Tracheal epithelial cell (primary cell): ENCODE measurements at places on chromosomes 5 and 9. TPM values are rescaled to one million over a fixed set of nuclear protein-coding genes. Genes with fewer than 3 reads are reported as not detected.

HTR4 gene
- total RNA-seq: not detected in 2 replicates

ARHGEF28 gene
- total RNA-seq: 36.7 and 68.7 TPM in 2 replicates

KDM3B gene
- 36.4 and 42.0 TPM in 2 replicates for total RNA-seq

TSSK1B gene
- under 0.01 and 0.21 TPM in 2 replicates for total RNA-seq

ELP1 gene
- 40.5 and 42.8 TPM in 2 replicates for total RNA-seq

IL17B gene
- 0.48 TPM in 1 of 2 replicates, not detected in the other for total RNA-seq

SMIM32 gene
- not detected in 2 replicates for total RNA-seq

SLCO4C1 gene
- total RNA-seq: 0.21 and 1.9 TPM in 2 replicates

KIAA0825 gene
- total RNA-seq: 1.3 and 1.9 TPM in 2 replicates

FGF1 gene
- 0.21 and 2.4 TPM in 2 replicates for total RNA-seq
